ENCODE measurements at places on chromosomes 11 and 22.

- H3K4me1 ChIP-seq = no peaks in the 10 kb centered on the region
- H3K27ac ChIP-seq = no peak overlapping the region
Observed at GRCh38 chr11:27174021-27174420, 133.4 kb downstream of the BBOX1 start.

DNA sequence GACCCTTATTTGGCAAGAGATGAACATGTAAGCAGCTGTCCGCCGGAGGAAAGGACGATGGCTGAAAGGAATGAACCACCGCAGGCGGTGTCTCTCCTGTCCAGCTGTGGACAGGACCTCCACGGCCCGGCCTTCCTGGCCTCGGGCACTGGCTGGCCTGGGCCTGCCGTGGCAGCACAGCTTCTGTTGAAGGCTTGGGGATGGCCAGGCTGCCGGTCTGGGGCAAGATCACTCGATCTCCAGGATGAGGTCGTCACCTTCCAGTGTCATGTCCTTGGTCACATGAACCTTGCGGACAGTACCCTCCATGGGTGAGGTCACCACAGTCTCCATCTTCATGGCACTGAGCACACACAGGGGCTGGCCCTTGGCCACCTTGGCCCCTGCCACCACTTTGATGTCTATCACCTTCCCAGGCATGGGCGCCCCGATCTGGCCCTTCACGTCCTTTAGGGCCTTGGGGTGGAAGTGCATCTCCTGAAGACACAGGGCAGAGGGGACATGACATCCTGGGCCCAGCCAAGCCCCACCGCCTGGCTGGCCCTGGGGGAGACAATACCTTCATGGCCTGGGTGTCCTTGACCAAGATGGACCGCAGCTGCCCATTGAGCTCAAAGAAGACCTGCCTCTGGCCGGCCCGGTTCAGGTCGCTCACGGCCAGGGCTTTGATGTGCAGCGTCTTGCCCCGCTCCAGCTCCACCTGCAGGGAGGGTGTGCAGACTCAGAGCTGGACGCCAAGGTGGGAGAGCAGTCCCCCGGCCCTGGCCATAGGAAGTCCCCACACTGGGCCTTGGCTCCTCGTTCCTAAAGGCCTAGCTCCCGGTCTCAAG, 5.6 kb downstream of the RCE1 start:
- no peak overlapping the region for H3K27ac ChIP-seq
- no peaks in the 10 kb centered on the region for H3K27me3 ChIP-seq
- peaks cover 5% of the 10 kb centered on the region for H3K4me1 ChIP-seq

- H3K4me3 ChIP-seq = no peak overlapping the region
- DNase-seq = peak; percentile 72
- peak overlapping the region; percentile 77 for H3K27ac ChIP-seq
- H3K27me3 ChIP-seq = no peaks in the 10 kb centered on the region
Observed at GRCh38 chr11:75554258-75555022, 7.6 kb upstream of the SERPINH1 start.

GRCh38 chr22:37218771-37219411, 6.6 kb upstream of the SSTR3 start:
- H3K27me3 ChIP-seq = no peaks in the 10 kb centered on the region
- DNase-seq = no peak
- no peaks in the 10 kb centered on the region for H3K36me3 ChIP-seq
- peak overlapping the region; percentile 61 for H3K27ac ChIP-seq
- no peak overlapping the region for H3K4me3 ChIP-seq

DNA sequence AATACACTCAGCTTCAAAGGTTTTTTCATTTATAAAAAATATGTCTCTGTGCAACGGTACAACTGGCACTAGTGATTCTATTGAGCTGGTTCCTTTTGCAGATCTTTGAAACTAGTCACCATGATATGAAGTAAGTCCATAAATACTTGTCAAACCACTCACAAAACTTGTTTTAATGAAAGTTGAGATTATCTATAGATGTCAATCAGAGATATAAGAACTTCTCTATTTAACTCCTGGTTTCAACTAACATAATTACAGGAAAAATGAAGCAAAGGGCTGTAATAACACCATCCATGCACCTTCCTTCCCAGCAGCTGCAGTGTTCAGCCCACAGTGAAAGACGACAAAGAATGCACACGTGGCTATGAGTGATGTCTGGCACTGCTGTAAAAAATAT, 44.7 kb downstream of the TMEM123 start:
- no peaks in the 10 kb centered on the region for H3K36me3 ChIP-seq
- no peaks in the 10 kb centered on the region for H3K27me3 ChIP-seq
- no peak for DNase-seq
- H3K4me1 ChIP-seq = no peaks in the 10 kb centered on the region
- no peak overlapping the region for H3K4me3 ChIP-seq

DNA sequence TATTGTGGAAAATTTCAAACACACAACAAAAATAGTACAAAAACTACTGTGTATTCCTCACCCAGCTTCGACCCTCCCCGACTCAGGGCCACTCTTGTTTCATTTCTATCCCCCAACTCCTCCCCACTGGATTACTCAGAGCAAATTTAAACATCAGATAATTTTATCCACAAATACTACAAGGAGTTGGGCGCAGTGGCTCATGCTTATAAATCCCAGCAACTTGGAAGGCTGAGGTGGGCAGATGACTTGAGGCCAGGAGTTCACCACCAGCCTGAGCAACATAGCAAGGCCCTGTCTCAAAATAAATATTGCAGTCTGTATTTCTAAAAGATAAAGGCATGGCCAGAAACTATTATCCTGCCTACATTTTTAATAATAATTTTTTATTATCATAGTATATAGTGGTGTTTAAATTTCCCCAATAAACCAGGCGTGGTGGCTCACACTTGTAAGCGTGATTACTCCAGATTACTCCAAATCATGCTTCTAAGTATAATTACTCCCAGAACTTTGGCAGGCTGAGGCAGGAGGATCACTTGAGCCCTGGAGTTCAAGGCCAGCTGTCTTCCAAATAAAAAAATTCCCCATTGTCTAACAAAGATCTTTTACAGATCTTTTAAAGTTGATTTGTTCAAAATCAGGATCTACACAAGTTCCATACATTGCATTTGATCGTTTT, 39.8 kb downstream of the LRRC32 start:
- H3K27ac ChIP-seq = peak overlapping the region; percentile 49
- no peaks in the 10 kb centered on the region for H3K36me3 ChIP-seq
- no peak overlapping the region for H3K4me3 ChIP-seq
- H3K27me3 ChIP-seq = no peaks in the 10 kb centered on the region

GRCh38 chr22:39221999-39222686, 22.6 kb downstream of the PDGFB start:
- no peak overlapping the region for H3K4me3 ChIP-seq
- H3K27me3 ChIP-seq = no peaks in the 10 kb centered on the region
- no peak overlapping the region for H3K27ac ChIP-seq
- no peak for DNase-seq

DNA sequence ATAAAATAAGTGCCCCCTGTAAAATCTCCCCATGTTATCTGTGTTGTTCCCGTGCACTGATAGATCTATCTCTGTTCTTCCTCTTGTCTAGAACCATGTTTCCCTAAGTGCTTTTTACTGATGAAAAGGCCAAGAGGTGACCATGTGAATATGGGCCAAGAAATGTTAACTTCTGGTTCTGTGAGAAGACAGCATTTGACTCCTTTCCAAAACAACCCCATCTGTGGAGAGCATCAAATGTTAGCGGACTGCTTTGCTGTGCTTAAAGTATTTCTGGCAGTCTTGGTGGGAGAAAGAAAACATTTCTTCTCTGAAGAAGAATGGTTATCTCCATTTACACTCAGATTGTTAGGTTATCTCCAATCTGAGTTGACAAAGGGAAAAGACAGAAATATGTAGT, 58.6 kb upstream of the GUCY1A2 start:
- no peaks in the 10 kb centered on the region for H3K36me3 ChIP-seq
- no peaks in the 10 kb centered on the region for H3K27me3 ChIP-seq
- H3K4me1 ChIP-seq = no peaks in the 10 kb centered on the region
- no peak overlapping the region for H3K27ac ChIP-seq
- DNase-seq = no peak

DNA sequence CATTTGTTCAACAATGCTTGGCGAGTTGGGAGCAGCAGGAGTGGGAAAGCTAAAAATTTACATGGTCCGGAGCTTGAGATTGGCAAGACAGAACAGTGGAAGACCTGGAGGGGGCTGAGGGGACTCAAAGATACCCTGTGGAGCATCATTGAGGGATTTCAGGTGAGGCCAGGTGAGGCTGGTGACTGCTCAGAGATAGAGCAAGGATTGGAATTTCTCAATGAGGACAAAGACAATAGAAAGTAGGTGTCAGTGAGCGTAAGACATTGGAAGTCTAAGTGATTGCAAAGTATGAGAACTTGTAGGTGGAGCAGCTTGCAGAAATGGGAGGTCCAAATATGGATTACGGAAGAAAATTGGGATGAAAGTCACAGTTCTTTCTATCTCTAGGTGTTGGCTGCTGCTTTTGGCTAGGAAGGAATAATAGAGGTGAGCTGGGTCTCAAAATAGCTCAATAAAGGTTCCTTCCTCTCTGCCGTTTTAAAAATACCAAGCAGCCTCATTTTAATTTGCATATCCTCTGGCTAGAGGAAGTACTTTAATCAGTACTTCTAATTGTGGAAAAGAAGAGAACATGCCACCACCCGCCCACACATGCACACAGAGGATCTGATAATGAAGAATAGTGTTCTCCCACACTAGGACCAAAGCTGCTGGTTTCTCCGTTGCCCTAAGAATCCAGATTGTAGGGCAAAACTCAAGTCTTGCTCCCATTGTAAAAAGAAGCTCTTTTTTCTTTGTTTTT, 41.8 kb upstream of the SORL1-AS1 start:
- no peaks in the 10 kb centered on the region for H3K27me3 ChIP-seq
- no peak for DNase-seq
- no peak overlapping the region for H3K27ac ChIP-seq
- H3K4me1 ChIP-seq = no peaks in the 10 kb centered on the region
- no peak overlapping the region for H3K4me3 ChIP-seq

DNA sequence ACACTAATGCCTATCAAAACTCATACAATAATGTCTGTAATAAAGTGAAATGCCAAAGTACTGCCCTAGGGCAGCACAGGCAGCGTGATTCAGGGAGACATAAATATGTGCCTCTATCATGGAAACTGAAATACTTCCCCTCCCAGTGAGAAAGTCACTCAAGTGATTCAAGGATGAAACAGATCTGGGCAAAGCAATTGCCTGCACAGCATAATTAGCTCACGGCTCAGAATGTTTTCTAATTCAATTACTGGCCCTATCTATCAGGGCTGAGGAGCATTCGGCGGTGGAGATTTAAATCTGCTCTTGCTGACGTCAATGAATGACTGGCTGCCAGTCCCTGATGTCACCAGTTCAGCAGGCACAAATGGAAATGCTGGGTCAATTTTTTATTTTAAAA, 27.7 kb upstream of the PPP2R1B start:
- no peak overlapping the region for H3K4me3 ChIP-seq
- no peak overlapping the region for H3K27ac ChIP-seq
- no peaks in the 10 kb centered on the region for H3K4me1 ChIP-seq
- no peaks in the 10 kb centered on the region for H3K36me3 ChIP-seq
- DNase-seq = no peak
- H3K27me3 ChIP-seq = no peaks in the 10 kb centered on the region

DNA sequence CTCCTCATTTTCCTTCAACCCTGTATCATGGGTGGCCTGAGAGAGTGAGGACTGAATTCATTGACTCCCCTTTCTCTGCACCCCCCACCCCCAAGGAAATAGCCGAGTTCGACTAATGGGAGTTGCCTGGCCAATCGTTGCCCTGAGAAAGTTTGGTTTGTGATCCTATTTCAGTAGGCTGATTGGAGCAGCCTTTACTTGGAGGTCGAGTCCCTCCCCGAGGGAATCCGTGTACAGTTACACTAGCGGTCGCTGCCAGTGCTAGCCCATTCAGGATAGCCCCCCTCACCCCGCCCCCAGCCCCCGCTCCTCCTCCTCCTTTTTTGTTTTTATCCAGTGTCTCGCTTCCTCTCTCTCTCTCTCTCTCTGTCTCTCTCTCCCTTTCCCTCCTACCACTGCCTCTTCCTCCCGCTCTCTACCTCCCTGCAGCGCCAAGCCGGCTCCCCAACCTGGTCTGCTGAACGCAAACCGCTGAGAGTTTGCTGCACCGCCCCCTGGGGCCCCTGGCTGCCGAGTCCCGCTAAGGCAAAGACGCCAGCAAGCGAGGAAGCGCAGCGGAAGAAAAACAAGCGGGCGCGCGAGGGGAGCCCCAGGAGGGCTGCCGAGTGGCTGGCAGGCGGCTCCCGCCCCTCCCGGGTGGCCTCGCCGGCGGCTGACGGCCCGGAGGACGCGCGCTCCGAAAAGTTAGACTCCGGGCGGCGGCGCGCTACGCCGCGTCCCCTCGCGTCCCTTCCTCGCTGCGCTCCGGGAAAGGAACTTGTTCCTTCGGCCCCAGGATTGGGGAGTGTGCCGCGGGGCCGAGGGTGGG, at the start of gene GRAMD1B:
Gene GRAMD1B (plus strand): TSS at position 357 of the 808 bp plus-strand sequence. CDS start 524 bp downstream, outside the sequence.
- H3K27me3 ChIP-seq = no peaks in the 10 kb centered on the region
- peak within 1 kb of the TSS; percentile 62 for H3K4me3 ChIP-seq
- peak; percentile 38 for DNase-seq

- no peak for DNase-seq
- H3K36me3 ChIP-seq = no peaks in the 10 kb centered on the region
- H3K4me1 ChIP-seq = no peaks in the 10 kb centered on the region
- H3K27me3 ChIP-seq = no peaks in the 10 kb centered on the region
Observed at GRCh38 chr11:62352355-62353336, 15.4 kb downstream of the ASRGL1 start.

DNA sequence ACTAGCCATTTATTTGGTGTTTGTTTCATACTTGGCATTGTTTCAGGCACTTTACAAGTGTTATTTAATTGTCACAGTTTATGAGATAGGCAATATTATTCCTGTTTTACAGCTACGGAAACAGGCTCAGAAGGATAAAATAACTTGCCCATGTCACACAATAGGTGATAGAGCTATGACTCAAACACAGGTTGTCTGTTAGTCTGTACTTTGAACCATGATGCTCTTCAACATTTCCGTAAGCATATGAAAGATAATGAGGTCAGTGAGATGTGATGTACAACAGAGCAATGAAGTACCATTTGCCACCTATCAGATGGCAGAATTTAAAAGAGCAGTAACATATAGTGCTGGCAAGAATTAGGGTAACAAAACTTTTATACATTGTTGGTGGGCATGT, 15.3 kb downstream of the TUG1 start:
- H3K36me3 ChIP-seq = no peaks in the 10 kb centered on the region
- no peak overlapping the region for H3K27ac ChIP-seq
- H3K27me3 ChIP-seq = no peaks in the 10 kb centered on the region
- H3K4me3 ChIP-seq = no peak overlapping the region

- H3K36me3 ChIP-seq = no peaks in the 10 kb centered on the region
- no peaks in the 10 kb centered on the region for H3K4me1 ChIP-seq
- peaks cover 27% of the 10 kb centered on the region for H3K27me3 ChIP-seq
- DNase-seq = no peak
Observed at GRCh38 chr11:33377412-33378370, 120.5 kb downstream of the HIPK3 start.

DNA sequence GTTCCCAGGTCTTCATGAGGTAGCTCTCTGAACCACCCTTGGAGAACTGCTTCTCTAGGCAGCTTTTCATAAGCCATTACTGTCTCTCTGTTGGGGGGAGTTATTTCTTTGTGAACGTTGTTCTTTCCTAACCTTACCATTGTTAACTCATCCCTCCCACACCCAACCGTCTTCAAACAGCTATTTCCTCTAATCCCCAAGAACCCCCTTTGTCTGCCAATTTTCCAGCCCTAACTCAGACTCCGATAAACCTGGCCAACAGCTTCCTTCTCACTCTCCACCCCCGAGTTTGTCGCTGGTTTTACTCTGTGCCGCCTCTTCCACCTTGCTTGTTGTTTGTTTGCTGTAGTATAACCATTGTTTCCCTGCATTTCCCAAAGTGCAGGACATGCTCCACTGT, 131.5 kb downstream of the CCDC34 start:
- peaks cover 4% of the 10 kb centered on the region for H3K4me1 ChIP-seq
- no peaks in the 10 kb centered on the region for H3K36me3 ChIP-seq
- no peak for DNase-seq
- no peaks in the 10 kb centered on the region for H3K27me3 ChIP-seq
